ENCODE measurements at places on chromosomes 2 and 18.

DNA sequence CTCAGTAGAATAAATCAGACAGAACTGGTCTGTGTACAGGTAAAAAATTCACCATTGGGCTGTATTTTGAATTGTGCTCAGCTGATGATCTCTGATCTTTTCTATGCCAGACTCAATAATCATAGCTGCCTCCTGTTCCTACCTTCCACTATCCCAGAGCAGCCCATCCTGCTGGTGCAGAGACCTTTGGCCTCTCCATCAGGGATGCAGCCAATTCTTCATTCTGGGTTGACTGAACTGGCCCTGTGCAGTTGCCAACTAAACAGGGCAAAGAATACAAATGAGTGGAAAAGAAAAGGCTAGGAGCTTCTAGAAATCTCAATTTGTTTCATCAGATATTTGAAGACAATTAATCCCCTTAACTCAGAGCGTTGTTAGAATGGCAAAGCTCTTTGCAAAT is 1781.3 kb upstream of the CELF4 start:
- no peak for DNase-seq

- no peak for DNase-seq
Observed at GRCh38 chr18:76412818-76413565, 82.0 kb downstream of the ZNF516 start.

DNA sequence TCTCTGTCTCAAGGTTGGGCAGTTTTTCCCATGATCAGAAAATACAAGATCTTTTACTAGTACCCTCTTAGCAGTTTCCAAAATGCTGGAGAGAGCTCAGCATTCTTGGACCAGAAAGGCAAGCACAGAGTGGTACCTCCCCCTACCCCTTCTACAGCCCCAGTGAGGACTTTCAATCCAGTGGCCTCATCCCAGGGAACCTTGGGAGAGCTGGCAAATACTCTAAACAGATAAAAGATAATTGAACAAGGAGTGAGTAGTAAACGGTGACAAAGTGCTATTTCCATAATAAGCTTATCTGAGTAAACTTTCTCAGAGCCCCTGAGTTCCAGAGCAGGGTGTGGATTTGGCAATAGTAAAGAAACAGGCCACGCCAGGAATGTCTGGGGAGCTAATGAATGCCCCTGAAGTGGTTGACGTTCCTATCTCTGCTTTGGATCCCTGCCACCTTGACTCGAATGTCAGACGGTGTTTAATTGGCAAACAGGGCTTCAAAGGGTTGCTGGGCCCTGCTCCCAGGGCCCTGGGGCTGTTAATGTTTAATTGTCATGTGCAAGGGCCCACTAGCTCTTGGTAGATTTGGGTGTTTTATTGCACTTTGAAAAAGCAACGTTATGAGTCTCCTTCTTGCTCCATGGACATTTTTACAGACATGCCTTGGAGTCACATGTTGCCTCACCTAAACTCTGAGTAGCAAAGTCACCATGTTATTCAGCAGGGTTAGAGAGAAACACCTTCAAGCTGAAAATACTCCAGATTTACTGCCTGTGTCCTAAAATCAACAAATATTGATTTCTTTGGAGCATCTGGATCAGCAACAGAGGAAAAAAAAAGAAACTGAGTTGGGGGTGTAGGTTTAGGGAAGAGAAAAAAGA is 239.9 kb downstream of the CYRIA start:
- DNase-seq = no peak

- DNase-seq = no peak
Observed at GRCh38 chr2:234393354-234393753, 103.5 kb downstream of the ARL4C start.

DNA sequence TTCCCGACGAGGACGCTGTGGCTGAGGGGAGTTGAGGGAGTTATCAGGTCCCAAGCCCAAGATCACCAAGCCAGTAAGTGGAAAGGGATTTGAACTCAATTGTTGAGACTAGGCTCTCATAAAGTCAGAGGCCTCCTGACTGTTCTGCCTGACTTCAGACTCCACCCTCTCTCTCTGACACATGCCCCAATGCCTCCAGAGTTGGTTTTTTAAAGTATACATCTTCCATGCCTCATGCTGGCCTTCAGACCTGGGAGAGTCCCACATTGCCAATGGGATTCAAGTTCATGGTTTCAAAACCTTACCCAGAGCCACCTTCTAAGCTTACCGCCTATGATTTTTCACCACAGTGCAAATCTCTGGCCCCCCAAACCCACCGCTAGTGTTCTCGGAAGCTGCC is 100.8 kb downstream of the RTN4 start:
- DNase-seq = no peak
